ENCODE measurements at places on chromosomes 6 and 20. TPM values are rescaled to one million over a fixed set of nuclear protein-coding genes. Genes with fewer than 3 reads are reported as not detected.

ZSCAN31 gene
- total RNA-seq: 9.3 TPM

KPNA5 gene
- total RNA-seq: 3.7 TPM

XKR7 gene
- not detected for total RNA-seq

TRIM10 gene
- total RNA-seq: not detected

RAB44 gene
- total RNA-seq: 0.07 TPM

Measured in mammary microvascular endothelial cell (primary cell).